Suprapubic skin (tissue), 4 donors: ENCODE measurements at places on chromosomes 13 and 19.

DNA sequence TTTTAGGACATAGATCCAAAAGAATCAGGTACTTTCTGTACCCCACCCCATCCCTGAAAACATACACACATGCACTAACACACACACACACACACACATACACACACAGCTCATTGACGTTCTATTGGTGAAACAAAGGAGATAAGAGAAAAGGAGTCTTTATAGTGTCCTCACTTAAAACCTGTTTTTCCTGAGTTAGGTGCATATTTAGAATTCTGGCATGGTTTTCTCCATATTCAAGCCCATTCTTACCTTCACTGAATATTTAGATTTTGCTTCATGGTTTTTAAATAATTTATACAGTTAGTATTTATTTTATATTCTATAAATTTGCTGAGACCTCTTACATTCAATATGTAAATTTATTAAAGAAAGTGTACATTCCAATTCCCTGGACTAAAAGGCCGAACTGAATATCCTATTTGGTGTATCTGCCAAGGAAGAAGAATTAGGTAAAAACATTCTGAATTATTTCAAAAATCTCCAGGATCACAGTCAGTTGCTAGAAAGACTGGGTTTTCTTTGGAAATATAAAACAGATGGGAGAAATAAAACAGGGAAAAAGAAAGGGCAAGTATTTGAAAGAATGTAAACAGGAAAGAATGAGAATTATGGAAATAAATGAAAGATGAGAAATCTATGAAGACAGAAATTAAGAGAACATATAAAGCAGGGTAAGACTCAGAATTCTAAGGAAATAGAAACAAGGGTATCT is 556.2 kb downstream of the KCTD12 start:
- no peak for DNase-seq

- no peak for DNase-seq
These were observed 2549.4 kb downstream of the PCDH9 start for GRCh38 chr13:64680739-64681138.

DNA sequence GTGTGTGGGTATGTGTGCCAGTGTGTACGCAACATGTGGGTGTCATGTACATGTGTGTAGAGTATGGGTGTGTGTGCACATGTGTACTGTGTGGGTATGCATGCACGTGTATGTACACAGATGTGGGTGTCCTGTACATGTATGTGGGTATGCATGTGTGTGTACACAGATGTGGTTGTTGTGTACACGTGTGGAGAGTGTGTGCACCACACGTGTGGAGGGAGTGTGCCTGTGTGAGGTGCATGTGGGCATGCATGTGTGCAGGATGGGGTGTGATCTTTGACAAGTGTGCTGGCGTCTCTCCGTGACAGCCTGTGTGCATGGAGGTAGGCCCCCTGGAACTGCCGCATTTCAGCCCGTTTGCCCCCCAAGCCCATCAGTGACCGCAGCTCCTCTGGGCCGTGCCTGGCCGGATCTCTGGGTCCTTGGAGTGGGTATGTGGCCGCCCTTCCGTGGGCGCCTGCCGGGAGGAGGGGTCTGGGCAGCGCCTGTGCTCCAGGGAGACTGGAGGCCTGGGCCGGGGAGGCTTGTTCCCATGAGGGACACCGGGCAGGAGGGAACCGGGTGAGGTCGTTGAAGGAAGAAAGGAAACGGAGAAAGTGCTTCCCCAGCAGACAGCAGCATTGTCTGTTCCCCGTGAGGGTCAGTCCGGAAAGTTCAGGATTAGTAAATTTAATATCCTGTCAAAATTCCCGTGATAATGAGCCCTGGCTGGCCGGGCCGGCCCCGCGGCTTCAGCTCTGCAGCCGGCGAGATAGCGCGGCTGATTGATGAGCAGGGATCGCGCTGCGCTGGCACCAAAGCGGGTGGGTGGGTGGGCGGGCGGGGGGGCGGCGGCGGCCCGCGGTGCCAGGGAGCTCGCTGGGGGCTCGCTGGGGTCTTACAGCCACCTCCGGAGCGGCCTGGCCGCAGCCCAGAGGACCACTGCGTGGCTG is 91.1 kb upstream of the SOX1 start:
- no peak for DNase-seq

DNA sequence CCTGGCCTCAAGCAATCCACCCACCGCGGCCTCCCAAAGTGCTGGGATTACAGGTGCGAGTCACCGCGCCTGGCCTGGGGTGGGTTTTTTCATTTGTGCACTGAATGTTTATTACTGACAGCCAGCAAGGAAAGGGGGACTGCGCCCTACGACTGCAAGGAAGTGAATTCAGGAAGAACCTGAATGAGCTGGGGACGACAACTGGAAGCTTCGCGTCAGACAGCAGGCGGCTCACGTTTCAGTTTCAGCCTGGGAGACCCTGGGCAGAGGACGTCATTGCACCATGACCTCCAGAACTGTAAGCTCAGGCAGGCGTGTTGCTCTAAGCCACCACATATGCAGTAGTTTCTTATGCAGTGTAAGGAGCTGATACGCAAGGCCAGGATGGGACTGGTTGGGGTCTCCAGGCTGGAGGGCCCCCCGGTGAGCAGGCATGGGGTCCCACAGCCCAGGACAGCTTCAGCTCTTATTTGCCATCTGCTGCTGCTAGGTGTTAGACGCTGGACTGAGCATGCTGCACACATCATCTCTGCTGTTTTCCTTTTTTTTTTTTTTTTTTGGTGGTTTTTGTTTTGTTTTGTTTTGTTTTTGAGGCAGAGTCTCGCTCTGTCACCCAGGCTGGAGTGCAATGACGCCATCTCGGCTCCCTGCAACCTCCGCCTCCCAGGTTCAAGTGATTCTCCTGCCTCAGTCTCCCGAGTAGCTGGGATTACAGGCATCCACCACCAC is 66.6 kb downstream of the GADD45B start:
- DNase-seq: no peak

DNA sequence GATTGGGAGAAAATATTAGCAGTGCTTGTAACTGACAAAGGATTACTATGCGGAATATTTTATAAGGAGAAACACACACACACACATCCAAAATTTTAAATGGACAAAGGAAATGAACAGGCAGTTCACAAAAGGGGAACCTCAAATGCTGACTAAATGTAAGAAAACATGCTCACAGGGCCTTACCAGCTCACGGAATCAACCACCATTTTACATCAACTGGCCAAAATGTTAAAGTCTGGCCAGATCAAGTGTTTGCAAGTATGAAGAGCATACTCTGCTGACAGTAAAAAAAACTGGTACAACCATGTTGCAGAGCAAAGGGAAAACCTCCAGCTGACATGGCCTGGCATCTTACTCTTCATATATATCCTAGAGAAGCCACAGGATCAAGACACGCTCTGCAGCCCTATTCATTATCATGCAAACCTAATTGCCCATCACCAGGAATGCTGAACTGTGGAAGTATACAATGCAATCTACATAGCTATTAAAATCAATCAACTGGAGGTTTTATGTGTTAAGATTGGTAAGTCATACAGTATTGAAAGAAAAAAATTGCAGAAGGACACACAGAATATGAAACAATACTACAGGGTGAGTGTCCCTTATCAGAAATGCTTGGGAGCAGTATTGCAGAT is 124.4 kb downstream of the RNF17 start:
- no peak for DNase-seq

DNA sequence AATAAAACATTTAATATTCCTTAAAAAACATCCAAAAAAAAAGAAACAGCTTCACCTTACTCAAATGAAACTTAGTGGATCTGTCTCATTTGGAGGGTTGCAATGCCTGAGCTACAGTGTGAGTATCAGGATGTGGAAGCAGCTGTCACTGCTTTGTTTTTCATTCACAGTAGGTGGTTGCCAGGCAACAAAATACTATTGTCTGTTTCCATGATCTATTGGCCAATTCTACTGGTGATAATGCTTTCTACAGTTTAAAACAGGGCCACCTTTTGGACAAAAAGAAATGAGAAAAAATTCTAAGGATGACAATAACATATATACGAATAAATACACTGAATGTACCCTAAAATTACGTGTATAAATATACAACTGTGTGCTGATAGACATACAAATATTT is 3.0 kb downstream of the ENOX1 start:
- DNase-seq: no peak

DNA sequence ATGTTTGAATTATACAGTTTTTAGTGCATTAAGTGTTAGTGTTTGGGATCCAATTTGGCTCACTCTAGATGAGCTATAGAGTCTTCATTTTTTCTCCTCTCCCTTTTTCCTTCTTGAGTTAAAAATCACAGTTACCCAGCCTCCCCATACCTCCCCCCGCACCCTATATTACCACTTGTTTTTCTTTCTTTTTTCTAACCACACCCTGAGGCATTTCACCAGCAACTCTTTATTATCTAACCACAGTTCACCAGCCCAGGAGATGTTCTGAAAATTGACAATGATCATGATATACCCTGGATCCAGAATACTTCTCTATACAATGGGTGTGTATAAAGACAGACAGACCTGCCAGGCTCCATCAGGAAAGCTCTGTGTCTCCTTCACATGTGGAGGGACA is 86.5 kb upstream of the UBL3 start:
- no peak for DNase-seq

- no peak for DNase-seq
These were observed 155.7 kb upstream of the SLITRK1 start for GRCh38 chr13:84038001-84038400.

- no peak for DNase-seq
These were observed 297.4 kb upstream of the SGCG start for GRCh38 chr13:22883262-22883840.

DNA sequence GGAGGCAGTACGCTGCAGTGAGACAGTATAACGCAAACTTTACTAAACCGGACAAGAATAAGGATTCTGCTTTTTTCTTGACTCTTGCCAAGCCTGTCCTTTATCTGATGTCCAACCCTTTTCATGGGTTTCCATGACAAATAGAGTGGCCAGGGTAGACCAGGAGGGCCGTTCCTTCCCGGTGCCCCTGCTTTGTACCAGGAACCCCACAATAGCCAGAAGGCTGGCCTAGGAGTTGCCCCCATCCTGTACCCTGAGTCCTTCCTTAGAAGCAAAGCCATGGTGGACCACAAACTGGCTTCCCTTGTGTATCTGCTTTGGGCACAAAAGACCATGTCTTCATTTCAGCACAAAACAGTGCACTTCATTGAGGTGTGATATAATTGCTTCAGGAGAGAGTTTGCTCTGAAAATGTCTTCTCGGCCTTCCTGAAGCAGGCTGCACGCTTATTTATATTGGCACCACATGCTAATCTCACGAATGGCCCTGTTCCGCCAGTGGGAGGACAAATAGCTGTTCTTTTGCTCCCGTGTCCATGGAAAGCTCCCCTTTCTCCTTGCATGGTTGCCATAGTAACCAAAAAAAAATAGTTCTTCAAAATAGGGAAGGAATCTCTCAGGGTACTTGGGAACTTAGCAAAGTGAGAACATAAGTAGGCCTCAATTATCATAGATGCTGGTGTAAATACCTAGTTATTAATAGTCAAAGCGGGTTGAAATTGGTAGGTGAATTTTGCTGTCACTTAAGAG is 222.1 kb downstream of the ZIC5 start:
- no peak for DNase-seq

- DNase-seq: no peak
These were observed 233.7 kb downstream of the COG6 start for GRCh38 chr13:39888865-39889810.

DNA sequence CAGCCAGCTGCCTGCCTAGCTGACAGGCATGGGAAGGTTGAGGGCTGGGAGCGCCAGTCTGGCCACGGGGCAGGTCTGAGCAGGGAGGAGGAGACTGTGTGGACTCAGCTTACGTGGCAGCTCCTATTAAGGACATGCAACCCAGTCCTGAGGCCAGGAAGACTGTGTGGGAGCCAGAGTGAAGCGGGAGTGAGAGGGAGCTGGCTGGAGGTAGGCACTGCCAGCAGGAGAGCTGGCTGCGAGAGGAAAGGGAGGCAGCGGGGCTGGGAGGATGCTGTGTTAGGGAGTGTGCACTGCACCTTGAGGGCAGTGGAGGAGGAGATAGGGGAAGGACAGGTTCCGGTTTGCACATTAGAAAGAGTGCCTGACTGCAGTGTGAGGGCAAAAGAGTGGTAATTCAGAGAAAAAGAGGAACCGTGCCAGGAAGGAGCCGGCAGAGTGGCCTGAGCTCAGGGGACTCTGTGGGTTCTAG is 99.2 kb downstream of the SLC7A1 start:
- no peak for DNase-seq

GRCh38 chr19:51783372-51783771 is 11.6 kb upstream of the FPR3 start:
- DNase-seq: no peak

DNA sequence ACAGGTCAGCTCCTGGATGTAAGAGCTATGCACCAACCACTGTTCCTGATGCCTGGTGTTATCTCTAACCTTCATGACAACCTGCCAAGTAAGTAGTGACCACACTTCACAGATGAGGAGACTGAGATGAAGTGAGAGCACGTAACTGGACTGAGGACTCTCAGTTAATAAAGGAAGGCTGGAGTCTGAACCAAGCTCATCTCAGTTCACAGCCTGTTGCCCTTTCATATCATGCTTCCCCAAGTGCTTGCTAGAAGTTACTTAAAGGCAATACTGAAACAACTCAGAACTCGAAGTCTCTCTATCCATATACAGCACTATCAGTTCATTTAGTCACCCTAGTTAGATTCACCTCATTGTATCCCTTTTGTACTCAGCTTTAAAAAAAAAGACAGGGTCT is 119.7 kb downstream of the ABCC4 start:
- no peak for DNase-seq

DNA sequence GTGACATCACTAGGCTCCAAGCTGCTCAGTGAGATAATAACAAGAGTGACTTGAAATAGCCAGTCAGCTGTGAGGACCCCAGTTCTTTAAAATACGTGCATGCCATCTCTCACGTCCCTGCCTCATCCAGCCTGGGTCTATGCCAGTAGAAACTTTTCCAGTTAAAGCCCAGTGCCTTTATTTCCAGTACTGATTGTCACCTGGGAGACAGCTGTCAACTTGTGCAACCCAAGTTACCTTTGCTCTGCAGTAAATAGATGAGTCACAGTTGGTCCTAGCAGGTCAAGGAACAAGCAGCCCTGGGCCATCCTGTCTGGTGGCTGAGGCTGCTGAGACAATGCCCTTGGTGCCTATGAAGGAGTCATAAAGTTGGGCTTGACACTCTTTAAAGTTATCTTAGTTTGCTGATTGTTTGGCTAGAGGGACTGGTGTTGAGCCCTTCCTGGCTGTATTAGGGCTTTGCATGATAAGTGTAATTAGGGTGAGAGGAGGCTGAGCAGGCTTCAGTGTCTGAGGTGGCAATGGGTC is 228.7 kb downstream of the LACC1 start:
- no peak for DNase-seq

DNA sequence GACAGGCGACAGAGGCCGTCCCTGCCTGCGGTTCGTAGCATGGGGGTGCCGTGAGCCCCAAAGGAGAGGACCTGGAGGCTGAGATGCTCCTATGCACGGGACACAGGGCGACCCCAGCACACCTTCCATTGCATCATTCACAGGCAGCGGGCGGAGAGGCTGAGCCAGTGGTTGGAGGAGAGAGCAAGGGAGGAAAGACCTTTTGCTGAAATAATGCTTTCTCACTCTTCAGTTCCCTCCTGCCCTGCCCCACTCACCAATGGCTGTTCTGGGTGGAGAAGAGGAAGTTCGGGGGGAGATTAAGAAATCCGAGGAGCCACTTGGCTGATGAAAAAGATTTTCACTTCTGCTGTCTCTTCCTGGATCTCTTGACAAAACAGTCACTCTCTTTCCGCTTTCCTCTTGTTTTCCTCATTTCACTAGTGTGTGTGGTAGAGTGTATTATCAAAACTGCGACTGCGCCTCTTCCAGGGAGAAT is at the start of gene NLRP12:
Gene NLRP12 (minus strand): TSS at position 181 of the 478 bp plus-strand sequence. CDS start 140 bp downstream, at position 41.
- no peak for DNase-seq
